DMS79 treated with DMSO at 0.1 percent for 48 hours (cell line): ENCODE measurements at places on chromosomes 5 and 9.

DNA sequence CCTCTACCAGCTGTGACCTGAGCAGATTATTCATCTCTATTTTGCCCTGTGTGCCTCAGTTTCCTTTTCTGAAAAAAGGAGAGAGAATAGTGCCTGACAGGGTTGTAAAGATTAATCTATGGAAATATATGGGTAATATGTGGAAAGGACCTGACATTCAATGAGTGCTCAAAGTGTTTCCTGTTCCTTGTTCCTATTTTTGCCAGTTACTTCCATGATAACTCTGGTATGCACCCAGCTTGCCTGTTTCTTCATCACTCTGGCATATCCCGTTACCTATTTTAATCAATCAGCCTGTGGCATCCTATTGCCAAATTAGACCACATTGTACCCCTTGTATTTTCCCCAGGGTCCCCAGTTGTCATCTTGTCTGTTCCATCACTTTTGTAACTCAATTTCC, 3.6 kb upstream of the ARAP3 start:
- DNase-seq = no peak

DNA sequence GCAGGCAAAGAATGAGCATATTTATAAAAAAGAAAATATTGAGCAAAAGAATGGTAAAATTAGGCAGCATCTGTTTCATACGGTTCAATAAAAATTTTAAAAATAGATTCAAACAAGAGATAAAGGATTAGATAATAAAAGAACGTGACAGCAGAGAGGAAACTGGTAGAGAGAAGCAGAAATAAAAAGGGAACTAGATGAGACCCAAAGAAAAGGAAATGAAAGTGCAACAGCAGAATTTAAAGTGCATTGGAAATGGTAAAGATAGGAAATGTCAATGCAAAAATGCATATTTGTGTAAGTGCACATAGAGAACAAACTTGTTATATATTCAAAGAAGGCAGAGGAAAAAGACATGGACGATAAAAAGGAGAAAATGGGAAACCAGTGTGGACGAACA, 70.2 kb downstream of the SUSD1 start:
- DNase-seq = no peak

GRCh38 chr5:165139721-165140120, 1634.3 kb downstream of the MAT2B start:
- DNase-seq = no peak

DNA sequence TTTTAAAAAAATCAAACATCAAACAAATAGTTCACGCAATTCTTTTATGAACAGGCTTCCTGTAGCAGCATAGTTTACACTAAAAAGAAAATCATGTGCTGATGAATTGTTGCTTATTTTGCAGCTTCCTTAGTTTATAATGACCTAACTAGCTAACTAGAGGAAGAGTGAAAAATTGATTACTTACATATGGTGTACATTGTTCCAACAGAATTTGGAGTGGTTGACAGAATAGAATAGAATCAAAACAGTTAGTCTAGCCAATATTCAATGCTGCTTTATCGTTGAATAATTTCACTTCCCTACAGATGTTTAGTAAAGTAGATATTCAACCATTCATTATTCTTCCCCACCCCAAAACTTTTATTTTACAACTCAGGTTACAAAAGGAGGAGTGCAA, 4.2 kb downstream of the NMUR2 start:
- no peak for DNase-seq

DNA sequence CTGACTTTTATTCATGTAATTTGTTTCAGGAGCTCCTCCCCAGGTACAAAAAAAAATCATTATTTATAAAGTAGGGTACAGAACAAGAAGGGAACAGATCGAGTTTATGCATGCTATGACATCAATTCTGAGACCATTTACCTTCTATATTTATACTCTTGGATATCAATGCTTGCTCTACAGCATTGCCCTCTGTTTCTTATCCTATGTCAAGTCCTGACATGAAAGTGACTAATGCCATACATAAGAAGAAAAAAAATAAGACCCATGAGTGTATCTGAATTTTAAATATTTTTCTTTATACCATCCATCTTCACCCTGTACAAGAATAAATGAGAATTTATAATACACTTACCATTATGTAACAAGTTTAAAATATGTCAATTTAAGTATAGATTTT, 2016.3 kb upstream of the CDH9 start:
- DNase-seq = no peak

GRCh38 chr5:7606840-7607465, 211.0 kb downstream of the ADCY2 start:
- no peak for DNase-seq

DNA sequence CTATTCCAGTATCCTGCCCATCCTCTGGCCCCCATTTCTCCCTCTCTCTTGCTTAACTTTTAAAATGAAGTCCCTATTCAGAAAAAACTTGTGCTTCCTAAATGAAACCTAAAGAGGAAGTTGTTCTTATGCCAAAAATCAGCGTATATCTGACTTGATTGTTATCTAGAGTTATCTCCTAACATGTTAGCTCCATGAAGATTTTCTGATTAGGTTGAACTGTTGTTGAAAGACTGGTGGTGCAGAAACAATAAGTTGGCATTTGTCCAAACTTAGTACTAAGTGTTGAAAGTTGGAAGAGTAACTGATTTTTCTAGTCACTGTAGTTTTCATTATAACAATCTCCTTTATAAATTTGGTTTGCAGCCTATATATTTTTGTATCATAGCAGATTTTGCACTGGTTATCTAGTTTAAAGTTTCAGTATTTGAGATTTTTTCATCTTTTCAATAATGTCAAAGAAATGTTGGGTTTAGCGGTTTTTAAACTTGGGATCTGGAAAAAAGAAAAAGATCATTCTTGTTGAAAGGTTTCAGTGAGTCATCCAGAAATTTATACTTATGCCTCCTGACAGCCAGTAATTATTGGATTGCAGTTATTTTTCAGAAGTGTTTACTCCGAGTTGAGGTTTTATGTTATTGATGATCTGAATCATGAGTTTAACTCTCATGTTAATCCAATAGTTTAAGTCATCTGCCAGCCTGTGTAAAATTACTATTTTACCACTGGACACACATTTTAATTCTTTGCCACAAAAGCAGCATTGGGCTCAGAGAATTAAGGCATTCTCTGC, 60.6 kb downstream of the PAM start:
- DNase-seq = peak; percentile 32

DNA sequence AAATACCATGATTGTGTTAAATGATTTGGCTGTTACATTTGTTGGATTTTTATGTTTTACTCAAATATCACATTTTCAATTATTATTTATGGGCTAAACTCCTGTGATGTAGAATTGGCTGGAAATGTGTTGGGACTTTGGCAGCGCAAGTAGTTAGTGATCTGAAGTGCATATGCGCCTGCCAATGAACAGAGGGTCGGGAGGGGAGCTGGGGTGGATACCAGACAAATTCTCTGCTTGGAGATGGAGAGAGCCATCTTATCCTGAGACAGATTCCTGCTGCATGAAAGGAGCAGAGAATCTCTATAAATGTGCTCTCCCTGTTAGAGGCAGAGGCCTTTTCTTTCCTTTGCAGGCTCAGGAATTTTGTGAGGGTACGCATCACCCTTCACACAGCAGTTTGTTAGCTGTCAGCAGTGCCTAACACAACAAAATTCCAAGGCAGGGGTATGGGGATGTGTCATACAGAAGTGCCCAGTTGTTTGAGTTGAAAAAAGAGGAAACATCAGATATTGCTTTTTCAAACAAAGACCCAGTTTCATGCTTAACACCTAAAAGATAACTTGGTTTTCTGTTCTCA, 489.1 kb downstream of the CSNK1G3 start:
- no peak for DNase-seq

- no peak for DNase-seq
These were observed 811.6 kb upstream of the ZNF608 start for GRCh38 chr5:125558016-125558415.

GRCh38 chr5:91332267-91333045, 50.7 kb downstream of the ARRDC3 start:
- no peak for DNase-seq

DNA sequence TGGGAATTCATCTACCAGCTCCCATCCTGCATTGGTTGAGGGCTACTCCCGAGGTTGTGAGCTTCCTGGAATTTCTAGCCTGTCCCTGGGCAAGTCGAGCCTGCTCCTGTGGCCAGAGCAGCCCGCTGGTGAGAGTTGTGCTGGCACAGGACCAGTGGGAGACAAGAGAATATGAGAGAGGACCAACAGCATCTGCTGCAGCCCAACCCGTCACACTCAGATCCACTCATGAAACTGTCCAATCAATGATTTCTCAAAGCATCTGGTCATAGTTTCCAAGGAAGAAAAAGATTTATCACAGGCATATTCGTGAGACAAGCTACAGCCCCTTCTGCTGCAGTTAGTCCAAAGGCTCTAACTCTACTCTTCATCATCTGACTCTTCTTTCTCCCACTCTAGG, 64.4 kb upstream of the RAI14 start:
- no peak for DNase-seq

DNA sequence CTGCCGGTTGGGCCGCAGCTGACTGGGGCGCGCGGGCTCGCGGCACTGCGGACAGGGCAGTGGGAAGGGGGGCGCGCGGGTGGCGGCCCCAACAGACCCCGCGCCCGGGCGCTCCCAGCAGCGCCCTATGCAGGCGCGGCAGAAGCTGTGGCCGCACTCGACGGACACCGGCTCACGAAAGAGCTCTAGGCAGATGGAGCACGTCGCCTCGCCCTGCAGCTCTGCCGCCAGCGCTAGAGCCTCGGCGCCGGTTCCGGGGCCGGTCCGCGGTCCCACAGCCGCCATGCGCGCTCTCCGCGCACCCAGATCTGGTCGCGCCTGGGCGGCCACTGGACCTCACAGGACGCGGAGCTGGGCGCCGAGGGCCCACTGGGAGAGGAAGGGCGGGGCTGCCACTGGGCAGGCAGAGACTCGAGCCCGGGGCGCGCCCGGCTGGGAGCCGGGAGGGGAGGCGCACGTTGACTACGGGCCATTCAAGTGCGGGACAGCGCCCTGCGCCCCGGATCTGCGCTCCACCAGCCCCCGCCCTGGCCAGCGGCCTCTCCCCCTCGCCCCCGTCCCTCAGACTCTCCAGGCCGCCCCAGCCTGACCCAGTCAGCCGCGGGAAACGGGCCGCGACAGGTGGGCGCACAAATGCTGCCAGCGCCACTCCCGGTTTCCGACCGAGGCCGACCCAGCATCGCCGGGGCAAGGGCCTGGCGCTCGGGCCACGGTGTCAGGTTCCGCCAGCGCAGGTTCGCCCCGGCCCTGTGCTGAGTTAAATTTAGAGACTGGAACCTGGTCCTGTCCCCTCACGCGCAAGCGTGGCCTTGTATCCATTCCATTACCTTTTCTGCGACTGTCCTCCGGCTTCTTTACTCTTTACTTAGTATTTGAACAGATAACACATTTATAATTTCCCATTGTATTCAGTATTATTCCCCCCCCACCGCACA, at the start of gene TRIM7:
Gene TRIM7 (minus strand): TSS at position 371 of the 935 bp plus-strand sequence. CDS start 86 bp downstream, at position 285.
- no peak for DNase-seq

DNA sequence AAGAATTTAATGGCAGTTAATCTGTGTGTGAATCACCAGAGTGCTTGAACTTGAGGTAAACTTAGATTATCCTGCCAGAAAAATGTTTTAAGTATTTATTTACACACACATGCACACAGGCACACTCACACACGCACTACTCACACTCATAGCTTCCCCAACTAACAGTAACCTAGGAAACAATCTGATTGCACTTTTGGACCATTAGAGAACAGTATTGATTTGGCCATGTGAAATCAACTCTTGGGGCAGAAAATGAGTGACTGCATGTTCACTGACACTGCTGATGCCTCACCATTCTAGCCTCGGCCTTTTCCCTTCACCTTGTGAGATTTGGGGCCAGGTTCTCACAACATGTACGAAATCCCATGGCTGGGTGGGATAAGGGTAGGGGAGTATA, 64.1 kb downstream of the SLC1A3 start:
- DNase-seq = no peak

- no peak for DNase-seq
These were observed 35.5 kb upstream of the B4GALT1 start for GRCh38 chr9:33202552-33203201.

GRCh38 chr5:56330167-56330566, 97.0 kb upstream of the ANKRD55 start:
- no peak for DNase-seq

- DNase-seq = no peak
These were observed 13.9 kb upstream of the BTNL3 start for GRCh38 chr5:180974612-180975315.

DNA sequence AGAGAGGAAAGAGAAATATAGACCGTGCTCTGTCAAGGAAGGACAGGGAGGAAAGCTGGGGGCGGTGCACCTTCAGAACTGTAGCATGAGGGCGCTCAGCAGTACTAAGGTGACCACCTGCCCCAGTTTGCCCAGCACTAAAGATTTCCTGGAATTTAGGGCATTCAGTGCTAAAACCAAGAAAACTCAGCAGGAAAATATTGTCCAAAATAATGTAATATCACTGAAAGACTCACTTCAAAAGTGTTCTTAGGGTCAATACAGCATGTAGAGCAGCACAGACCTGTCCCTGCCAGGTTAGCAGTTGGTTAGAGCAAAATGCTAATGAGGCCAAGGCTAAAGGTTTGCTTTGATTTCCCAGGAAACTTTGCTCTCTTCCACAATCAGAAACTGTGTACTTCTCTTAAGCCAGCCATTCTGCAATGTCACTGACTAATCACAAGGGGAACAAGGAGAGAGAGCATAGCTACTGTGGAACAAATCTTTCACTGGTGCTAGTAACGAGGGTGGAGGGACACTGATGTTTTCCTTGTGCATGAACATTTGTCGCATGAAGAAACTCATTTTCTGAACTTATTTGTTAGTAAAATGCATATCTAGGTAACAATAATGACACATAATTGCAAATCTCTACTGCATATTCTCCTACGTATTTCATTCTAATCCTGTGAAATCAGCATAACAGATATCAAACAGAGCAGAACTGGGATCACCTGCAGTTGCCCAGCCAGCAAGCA, 53.0 kb upstream of the GRAMD2B start:
- no peak for DNase-seq

GRCh38 chr9:108396611-108397010, 459.2 kb downstream of the ACTL7B start:
- no peak for DNase-seq

DNA sequence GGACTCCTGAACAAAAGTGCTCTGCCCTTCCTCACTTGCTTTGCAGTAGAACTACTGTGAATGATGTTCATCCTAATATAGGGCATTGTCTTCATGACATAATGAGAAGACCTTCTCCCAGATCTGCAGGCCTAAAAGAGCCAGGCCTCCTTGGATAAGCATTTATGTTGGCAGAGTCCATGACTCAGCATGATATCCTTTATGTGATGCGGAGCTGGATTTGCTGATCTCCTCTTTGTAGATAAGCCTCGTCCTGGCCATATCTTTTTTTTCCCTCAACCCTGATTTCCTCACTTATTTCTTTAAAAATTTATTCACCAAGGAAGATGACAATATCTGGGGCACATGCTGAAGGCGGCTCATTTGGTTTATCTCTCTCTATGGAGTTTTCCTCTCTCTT, 62.4 kb upstream of the TAS2R1 start:
- no peak for DNase-seq

DNA sequence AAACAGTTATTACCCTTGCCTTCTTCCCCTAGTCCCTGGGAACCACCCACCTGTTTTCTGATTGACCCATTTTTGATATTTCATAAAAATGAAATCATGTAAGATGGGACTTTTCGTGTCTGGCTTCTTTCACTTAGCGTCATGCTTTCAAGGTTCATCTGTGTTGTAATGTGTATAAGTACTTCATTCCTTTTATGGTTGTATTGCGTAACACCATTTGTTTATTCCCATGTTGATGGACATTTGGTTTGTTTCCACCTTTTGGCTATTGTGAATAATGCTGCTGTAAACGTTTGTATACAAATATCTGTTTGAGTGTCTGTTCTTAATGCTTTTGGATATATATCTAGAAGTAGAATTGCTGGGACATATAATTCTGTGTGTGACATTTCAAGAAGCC, 650.1 kb upstream of the COX7C start:
- no peak for DNase-seq

- DNase-seq = no peak
These were observed 1771.7 kb upstream of the CDH9 start for GRCh38 chr5:28809811-28810750.
